ENCODE measurements at places on chromosomes 13 and 19. TPM values are rescaled to one million over a fixed set of nuclear protein-coding genes. Genes with fewer than 3 reads are reported as not detected.

DCT gene
- 0.16 TPM for total RNA-seq

- DNase-seq: peak; percentile 35
- peaks cover 22% of the 10 kb centered on the region for H3K4me1 ChIP-seq
- H3K27me3 ChIP-seq: no peaks in the 10 kb centered on the region
- H3K4me3 ChIP-seq: no peak overlapping the region
These were observed 7.3 kb upstream of the STRN4 start for GRCh38 chr19:46753420-46754155.

DNA sequence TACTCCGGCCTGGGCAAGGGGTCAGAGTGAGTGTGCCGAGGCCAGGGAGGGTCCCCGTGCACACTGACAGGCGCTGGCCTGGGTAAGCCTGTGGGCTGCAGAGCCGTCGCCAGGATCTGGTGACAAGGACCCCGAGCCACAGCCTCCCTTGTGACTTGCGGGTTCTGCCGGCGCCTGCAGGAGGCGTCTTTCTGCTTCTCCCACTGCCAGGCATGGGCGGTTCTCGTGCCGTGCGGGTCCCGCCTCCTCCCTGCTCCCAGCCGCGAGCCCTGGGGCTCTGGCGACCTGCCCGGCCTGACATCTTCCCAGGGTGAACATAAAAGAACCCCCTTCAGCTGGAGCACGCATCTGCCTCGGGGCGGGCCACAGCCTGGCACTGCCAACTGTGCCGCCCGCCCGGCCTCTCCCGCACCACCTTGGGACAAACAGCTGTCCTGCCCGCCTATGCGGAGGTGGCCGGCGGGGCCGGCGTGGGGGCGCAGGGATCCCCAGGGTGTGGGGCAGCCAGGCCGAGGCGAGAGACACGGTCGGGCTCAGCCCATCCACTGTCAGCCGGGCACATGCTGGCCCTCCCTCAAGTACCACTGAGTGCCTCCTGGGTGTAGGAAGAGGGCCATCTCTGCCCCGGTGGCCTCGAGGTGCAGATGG lies 1.5 kb upstream of the HCN2 start:
- H3K4me3 ChIP-seq: peak overlapping the region; percentile 76
- H3K36me3 ChIP-seq: no peaks in the 10 kb centered on the region
- H3K27ac ChIP-seq: no peak overlapping the region

ZNF536 gene
- total RNA-seq: not detected

F2RL3 gene
- total RNA-seq: 2.7 TPM

IFNL1 gene
- not detected for total RNA-seq

IL12RB1 gene
- 71.1 TPM for total RNA-seq

DNA sequence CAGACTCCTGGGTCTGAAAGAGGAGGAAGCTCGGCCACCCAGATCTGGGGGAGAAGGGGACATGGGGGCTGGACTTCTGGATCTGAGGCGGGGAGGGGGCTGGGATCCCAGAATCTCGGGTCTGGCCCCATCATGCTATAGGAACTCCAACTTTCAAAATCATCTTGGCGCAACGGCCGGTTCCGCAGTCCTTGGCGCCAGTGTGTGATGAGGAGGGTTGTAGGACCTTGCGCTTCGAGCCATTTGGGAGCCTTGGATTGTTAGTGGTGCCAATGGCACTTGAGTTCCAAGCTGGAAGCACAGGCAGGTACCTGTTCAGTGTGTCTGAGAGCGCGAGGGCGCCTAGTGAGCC lies 324 bp downstream of the RUVBL2 start:
- no peaks in the 10 kb centered on the region for H3K27me3 ChIP-seq
- H3K27ac ChIP-seq: peak overlapping the region; percentile 96
- H3K4me3 ChIP-seq: peak overlapping the region; percentile 98
- peaks cover under 1% of the 10 kb centered on the region for H3K36me3 ChIP-seq

DNA sequence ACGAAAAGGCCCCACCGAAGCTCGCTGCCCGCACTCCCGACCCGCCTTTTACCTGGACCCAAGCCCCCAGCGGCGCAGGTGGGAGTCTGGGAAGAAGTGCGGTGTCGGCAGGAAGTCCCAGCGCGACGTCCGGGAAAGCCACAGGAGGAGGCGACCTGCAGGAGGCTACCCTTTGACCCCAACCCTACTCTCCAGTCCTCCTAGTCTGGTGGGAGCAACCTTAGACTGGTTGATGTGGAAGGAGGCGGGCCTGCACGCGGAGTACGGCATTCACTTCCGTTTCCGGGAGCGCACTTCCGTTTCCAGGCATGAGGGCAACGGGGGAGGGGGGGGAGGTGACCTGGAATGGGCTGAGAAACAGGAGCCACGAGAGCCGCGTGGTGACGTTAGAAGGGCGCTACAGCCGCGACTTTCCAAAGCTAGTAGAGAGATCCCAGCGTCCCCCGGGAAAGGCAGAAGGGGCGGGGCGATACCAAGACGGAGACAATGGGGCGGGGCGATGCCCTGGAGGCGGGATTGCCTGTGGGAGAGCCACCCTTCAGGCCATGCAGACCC lies 28.5 kb downstream of the ZNF266 start:
- no peaks in the 10 kb centered on the region for H3K4me1 ChIP-seq
- no peak overlapping the region for H3K27ac ChIP-seq
- DNase-seq: peak; percentile 14
- H3K27me3 ChIP-seq: no peaks in the 10 kb centered on the region
- peak overlapping the region; percentile 57 for H3K4me3 ChIP-seq

ZNF573 gene
- total RNA-seq: 9.9 TPM

MYH14 gene
- total RNA-seq: not detected

ZSCAN18 gene
- total RNA-seq: 29.3 TPM

Measured in T-helper 17 cell (primary cell).